Skeletal muscle cell (primary cell): ENCODE measurements at places on chromosomes 16 and 17.

GRCh38 chr17:16945136-16945482 lies 26.8 kb downstream of the TNFRSF13B start:
- no peak for DNase-seq

DNA sequence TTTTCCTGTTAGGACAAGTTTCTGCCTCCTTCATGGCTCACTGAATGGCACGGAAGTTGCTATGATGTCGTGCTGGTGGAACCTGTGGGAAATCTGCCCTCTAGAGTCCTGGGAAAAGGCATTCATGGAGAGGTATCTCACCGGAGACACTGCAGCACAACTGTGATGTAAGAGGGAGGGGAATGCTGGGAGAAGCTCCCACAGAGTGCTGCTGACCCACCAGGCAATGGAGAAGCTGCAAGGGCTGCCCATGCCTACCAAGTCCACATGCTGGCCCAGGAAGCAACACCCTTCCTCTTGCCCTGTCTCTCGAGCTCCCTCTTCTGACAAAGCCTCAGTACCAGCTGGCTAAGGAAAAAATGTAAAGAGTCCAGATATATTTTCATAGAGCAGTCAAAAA lies 45.2 kb upstream of the SLC5A11 start:
- DNase-seq: no peak

GRCh38 chr16:11345040-11345862 lies at the start of gene RMI2:
Gene RMI2 (plus strand): TSS chr16:11345459. CDS start chr16:11345472, 13 bp downstream.
- DNase-seq: peak; percentile 72

GRCh38 chr16:70746040-70746707 lies 54.8 kb downstream of the VAC14 start:
- DNase-seq: peak; percentile 65

- no peak for DNase-seq
Observed at GRCh38 chr17:29590411-29591145, 1.1 kb upstream of the GIT1 start.

- no peak for DNase-seq
Observed at GRCh38 chr16:6155271-6155670, 1057.7 kb upstream of the EEF2KMT start.

DNA sequence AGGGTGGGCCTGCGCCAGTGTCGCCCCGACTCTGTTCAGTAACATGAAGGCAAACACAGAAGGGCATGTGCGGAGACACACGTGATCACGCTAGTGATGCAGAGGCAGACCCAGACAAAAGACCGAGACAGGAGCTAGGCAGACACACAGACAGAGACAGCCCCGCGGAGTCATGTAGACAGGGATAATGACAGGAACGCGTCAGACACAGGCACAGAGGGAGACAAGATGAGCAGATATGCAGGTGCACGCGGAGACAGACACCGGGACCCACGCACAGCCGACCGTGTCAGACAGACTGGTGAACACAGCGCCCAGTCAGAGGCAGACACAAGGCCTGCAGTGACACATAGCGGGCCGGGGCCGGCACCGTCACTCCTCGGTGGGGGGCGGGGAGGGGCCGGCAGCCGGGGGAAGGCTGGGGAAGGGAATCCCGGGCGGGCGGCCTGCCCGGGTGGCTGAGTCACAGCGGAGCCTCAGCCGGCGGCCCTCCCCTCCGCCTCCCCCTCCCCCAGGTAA lies 7.4 kb downstream of the KDM6B start:
- peak; percentile 77 for DNase-seq

DNA sequence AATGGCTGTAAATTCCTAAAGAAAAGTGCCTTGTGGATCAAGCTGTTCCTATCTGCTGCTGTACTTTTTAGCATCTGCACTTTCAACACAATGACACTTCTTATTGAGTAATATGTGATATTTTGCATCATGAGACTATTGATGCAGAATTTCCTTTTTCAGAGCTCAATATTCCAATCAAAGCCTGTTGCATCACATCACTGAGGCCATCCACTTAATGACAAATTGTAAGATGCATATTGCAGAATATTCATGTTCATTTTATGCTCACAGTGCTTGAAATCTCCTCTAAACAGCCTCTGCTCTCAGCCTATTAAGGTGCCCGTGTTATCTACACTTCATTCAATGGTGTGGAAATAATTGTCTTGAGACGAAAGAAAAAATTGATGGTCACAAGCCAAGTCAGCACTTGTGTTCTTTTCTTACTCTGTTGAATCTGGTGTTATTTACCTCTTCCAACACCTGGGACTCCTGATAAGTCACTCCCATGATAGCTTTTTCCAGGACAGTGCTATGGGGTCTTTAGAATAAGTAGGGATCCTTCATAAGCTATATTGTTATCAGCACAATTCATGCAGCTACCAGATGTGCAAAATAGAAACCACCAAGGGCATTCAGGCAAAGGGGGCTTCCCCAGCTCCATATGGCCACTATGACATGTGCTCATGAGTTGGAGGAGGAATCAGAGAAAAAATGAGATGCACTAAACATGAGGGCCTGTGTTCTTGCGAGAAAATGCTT lies 9.3 kb upstream of the SKAP1 start:
- no peak for DNase-seq

- DNase-seq: no peak
Observed at GRCh38 chr17:7292729-7293128, 1.7 kb downstream of the YBX2 start.

DNA sequence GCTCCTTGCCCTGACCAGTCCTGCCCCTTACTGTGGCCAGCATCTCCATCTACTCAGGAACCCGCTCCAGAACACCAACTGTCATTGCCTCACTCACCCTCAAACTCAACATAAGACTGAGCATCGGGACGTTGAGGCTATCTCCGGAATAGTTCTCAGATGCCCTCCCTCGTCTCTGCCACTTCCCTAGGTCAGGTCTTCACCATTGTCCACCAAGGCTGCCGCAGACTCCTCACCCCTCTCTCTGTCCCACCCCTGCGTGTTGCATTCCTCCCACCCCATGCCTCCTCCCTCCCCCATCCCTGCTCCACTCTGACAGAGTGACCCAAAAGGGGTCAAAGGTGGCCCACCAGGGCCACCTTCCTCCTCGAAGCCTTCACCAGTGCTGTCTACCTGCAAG lies 37.2 kb downstream of the C17orf67 start:
- DNase-seq: no peak

GRCh38 chr16:71628810-71629209 lies 2.8 kb downstream of the MARVELD3 start:
- peak; percentile 41 for DNase-seq

GRCh38 chr17:38565853-38566665 lies 39.7 kb downstream of the SRCIN1 start:
- DNase-seq: no peak

DNA sequence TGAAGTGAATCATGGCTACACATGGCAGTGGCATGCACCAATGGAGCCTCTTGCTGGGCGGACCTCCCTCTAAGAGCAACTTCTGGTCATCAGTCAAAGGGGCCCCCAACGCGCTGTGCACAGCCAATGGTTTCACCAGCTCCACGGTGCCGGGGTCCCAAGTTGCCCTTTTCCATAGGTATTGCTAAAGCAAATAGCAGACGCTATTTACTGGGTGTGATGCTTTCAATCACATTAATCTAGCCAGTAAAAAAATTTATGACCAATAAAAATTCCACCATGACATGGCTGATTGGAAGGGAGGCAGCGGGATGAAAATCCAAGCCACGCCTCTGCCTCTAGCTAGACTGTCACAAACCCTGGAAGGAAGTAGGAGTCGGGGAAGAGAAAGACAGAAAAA lies 680.3 kb upstream of the SOX9 start:
- DNase-seq: no peak

DNA sequence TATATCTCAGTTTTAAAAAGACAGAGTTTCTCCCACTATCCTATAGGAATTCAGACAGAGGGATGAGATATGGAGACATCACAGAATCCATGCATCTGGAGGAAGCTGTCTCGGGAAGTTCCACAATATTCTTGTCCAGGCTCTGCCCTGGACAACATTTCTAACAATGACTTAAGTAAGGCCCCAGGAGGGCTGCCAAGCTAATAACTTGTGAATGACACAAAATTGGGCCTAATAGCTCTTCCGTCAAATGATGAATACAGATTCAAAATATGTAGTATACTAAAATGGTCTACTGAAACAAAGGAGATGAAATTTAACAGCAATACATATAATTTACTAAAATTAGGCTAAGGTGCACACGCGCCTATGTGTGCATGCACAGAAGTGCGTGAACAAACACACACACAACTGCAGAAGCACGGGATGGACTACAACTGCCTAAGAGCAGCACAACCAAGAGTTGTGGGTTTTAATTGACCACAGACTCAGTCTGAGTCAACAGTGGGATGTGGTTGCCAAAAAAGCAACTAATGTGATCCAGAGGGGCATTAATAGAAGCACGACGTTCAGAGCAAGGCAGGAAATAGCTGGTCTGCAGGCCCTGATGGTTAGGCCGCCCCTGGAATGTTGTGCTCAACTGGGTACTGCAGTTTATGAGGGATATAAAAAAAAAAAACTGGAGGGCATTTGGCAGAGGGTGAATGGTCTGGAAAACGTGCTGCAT lies 26.3 kb upstream of the HS3ST2 start:
- DNase-seq: peak; percentile 14

GRCh38 chr16:24253192-24253591 lies 2.9 kb upstream of the CACNG3 start:
- no peak for DNase-seq

- DNase-seq: no peak
Observed at GRCh38 chr17:59439262-59439661, 107.8 kb downstream of the YPEL2 start.

DNA sequence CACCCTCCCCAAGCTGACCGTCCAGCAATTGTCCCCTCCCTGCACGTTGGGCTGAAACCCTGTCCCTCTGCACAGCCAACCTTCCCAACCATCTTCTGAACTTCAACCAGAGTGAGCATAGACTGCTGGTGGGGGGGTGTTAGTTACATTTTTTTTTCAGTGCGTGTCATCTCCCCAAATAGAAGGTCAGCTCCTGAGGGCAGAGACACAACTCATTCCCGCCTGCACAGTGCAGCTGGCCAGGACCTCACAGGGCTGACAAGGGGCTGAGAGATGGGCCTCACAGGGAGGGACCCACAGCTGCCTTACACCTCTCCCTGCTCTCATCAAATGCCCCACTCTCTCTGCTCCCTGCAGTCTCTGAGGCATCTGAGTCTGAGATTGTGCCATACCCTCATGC lies 8.4 kb downstream of the SRL start:
- DNase-seq: no peak

DNA sequence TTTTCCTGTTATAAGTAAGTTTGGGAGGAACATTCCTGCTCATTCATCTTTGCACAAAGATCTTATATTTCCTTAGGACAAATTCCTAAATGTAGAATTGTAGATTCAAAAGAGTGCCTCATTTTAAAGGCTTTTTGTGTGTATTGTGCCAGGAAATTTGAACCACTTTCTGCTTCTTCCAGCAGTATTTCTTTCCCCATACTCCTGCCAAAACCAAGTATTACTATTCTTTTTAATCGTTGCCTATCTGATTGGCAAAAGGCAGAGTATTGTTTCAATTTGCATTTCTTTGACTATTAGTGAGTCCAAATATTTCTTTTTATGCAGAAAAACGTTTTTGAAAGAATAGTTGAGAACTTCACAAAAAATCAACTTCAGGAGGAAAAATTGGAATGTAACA lies 9.3 kb downstream of the ANKS4B start:
- DNase-seq: no peak

DNA sequence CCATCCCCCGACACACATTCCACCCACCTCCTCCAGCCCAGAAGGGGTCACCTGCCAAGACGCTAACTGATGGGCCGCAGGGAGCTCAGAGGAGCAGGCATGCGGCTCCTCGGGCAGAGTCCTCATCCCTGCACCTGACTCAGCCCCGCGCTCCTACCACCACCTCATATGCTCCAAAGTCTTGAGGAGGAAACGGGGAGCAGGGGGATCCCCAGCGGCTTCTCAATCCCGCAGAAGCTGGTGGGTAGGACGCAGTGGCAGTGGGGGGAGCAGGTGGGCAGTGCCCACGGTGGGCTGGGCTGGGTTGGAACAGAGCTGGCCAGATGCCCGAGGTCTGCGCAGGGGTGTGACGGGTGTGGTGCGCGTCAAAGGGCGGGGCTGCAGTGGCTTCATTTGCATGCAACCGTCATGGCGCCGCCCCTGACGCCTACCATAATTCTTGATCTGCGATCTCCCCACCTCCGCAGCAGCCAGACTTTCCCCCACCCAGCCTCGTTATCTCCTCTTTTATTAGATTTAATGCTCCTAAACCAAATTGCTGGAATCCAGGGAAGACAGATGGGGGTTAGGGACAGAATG lies 39.0 kb upstream of the EMP2 start:
- no peak for DNase-seq

GRCh38 chr17:73474370-73474988 lies 162.7 kb upstream of the CDC42EP4 start:
- DNase-seq: peak; percentile 9

GRCh38 chr17:32928586-32929535 lies 908 bp downstream of the TMEM98 start:
- DNase-seq: no peak

- DNase-seq: no peak
Observed at GRCh38 chr17:77677211-77677610, 281.3 kb upstream of the TNRC6C start.

GRCh38 chr16:63578791-63579190 lies 1542.6 kb upstream of the CDH8 start:
- DNase-seq: no peak

- no peak for DNase-seq
Observed at GRCh38 chr17:77317091-77317750, 176.5 kb downstream of the SEC14L1 start.

GRCh38 chr17:21039839-21040575 lies 2.8 kb downstream of the USP22 start:
- DNase-seq: no peak

GRCh38 chr16:49731911-49732310 lies 124.0 kb downstream of the ZNF423 start:
- DNase-seq: no peak

- no peak for DNase-seq
Observed at GRCh38 chr16:25224731-25225319, 8.1 kb downstream of the AQP8 start.
